ENCODE measurements at places on chromosomes 11 and 22. TPM values are rescaled to one million over a fixed set of nuclear protein-coding genes. Genes with fewer than 3 reads are reported as not detected.

The RHOD gene
- 19.1 TPM for total RNA-seq

The C11orf86 gene
- total RNA-seq, result not detected

GRCh38 chr11:12111549-12112520 lies 1.4 kb downstream of the MICAL2 start:
- H3K4me3 ChIP-seq, result no peak overlapping the region
- no peaks in the 10 kb centered on the region for H3K36me3 ChIP-seq
- no peak overlapping the region for H3K27ac ChIP-seq

The GAL gene
- total RNA-seq, result 3.4 TPM

DNA sequence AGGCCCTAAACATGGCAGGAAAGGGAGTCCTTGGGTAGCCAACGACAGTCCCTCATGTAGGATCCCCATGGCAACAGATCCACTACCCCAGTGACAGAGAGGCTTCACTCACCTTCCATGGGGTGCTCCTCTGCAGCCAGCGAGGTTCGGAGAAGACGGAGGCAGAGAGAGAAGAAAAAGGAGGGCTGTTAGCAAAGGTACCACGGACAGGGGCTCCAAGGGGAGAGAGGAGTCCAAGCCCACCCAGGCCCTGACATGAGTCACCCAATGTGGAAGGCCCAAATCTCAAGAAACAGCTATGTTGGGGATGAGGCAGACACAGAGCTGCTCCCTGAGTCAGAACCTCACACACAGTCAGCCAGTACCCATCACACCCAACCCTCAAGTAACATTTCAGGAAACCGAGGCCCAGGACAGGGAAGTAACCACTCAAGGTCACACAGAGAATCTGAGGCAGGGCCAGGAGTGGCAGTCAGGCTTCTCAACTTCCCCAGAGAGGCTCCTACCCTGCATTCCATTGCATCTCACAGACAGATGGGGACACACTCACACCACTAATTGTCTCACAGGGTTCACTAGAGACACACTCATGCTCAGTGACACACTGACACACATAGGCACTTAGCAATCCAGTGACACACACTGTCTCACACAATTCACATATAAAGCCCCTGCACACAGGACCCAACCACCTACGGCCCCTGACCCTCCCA lies 25.2 kb downstream of the NRXN2 start:
- DNase-seq, result no peak
- H3K4me1 ChIP-seq, result no peaks in the 10 kb centered on the region

GRCh38 chr11:27656806-27657483 lies 43.3 kb downstream of the BDNF start:
- no peak overlapping the region for H3K4me3 ChIP-seq
- no peak for DNase-seq
- no peaks in the 10 kb centered on the region for H3K4me1 ChIP-seq
- no peaks in the 10 kb centered on the region for H3K36me3 ChIP-seq

Measured in body of pancreas (tissue), 4 donors.